ENCODE measurements at places on chromosomes 3 and 15.

- H3K36me3 ChIP-seq, result no peaks in the 10 kb centered on the region
- H3K4me3 ChIP-seq, result no peak overlapping the region
- peaks cover 15% of the 10 kb centered on the region for H3K27me3 ChIP-seq
- H3K27ac ChIP-seq, result no peak overlapping the region
- H3K4me1 ChIP-seq, result peaks cover 12% of the 10 kb centered on the region
Observed at GRCh38 chr15:92599394-92599970, 56.1 kb downstream of the FAM174B start.

DNA sequence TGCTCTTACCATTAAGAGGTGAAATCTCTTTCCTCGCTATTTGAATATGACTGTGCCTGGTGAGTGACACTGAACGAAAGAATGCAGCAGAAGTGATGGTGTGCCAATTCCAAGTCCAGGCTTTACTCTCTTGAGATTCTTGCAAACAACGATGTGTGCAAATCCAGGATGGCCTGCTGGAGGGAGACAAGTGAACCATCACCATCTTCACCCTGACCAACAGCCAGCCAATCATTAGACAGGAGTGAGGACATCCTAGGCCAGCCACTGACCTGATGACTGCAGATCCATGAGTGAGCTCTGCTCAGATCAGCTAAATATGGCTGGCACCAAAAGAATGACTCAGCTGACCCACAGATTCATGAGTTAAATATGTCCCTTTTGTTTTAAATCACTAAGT lies 878.0 kb downstream of the PDCD6IP start:
- no peak for DNase-seq
- no peaks in the 10 kb centered on the region for H3K36me3 ChIP-seq
- H3K27ac ChIP-seq, result no peak overlapping the region
- no peaks in the 10 kb centered on the region for H3K4me1 ChIP-seq

DNA sequence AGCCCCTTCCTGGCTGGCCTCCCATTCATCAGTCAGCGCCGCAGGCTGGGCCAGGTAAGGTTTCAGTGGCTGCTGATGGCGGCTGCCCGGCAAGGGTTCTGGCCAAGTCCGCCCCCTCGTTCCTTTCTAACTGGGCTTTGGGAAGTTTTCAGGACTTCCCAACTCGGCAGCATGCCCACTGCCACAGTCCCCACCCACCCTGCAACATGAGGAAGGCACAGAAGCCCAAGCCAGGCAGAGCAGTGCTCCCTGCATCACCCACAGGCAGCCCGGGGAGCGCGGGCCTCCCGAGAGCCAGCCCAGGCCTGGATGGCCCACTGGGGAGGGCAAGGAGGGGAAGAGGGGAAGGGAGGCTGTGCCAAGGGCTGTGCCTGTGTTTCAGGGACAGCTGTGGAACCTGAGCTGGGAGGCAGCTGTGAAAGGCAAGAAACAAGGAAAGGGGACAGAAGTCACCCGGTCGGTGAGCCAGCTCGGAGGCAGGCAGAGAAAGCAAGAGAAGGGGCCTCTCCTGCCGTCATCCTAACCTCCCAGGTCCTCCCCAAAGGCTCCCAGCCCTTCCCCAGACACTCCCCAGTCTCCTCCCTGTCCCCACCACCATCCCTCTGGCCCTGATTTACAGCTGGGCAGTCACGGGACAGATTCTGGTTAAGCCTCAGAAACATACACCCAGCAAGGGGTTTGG lies 73.9 kb downstream of the CPN2 start:
- no peak for DNase-seq
- H3K4me3 ChIP-seq, result no peak overlapping the region
- H3K4me1 ChIP-seq, result peaks cover 6% of the 10 kb centered on the region

- H3K4me1 ChIP-seq, result peaks cover 10% of the 10 kb centered on the region
- H3K4me3 ChIP-seq, result no peak overlapping the region
- no peak for DNase-seq
- no peaks in the 10 kb centered on the region for H3K36me3 ChIP-seq
Observed at GRCh38 chr3:158738653-158739052, 6.4 kb upstream of the RARRES1 start.

- H3K27me3 ChIP-seq, result peaks cover 21% of the 10 kb centered on the region
- no peak for DNase-seq
- H3K4me1 ChIP-seq, result no peaks in the 10 kb centered on the region
- H3K4me3 ChIP-seq, result no peak overlapping the region
- H3K27ac ChIP-seq, result no peak overlapping the region
Observed at GRCh38 chr3:84965141-84965540, 6.4 kb downstream of the CADM2 start.

GRCh38 chr15:71410347-71410746 lies 295.1 kb downstream of the THSD4 start:
- H3K27me3 ChIP-seq, result peaks cover 3% of the 10 kb centered on the region
- H3K27ac ChIP-seq, result no peak overlapping the region
- H3K4me1 ChIP-seq, result no peaks in the 10 kb centered on the region
- DNase-seq, result no peak

DNA sequence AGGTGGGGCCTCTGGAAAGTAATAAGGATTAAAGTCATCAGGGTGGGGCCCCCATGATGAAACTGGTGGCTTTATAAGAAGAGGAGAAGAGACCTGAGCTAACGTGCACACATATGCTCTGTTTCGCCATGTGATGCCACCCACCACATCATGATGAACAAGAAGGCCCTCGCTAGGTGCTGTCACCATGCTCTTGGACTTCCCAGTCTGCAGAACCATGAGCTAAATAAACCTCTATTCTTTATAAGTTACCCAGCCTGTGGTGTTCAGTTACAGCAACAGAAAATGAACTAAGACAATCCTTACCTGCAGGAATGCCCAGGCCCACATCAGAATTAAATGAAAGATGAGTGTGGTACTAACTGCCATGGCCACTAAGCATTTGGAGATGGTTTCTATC lies 79.8 kb downstream of the ADCY5 start:
- no peaks in the 10 kb centered on the region for H3K4me1 ChIP-seq
- no peak overlapping the region for H3K4me3 ChIP-seq
- no peak overlapping the region for H3K27ac ChIP-seq
- H3K27me3 ChIP-seq, result peaks cover 5% of the 10 kb centered on the region
- no peaks in the 10 kb centered on the region for H3K36me3 ChIP-seq
- DNase-seq, result no peak

- no peak for DNase-seq
- H3K4me1 ChIP-seq, result no peaks in the 10 kb centered on the region
- no peak overlapping the region for H3K4me3 ChIP-seq
- H3K27me3 ChIP-seq, result no peaks in the 10 kb centered on the region
Observed at GRCh38 chr3:37969596-37970100, 20.9 kb upstream of the VILL start.

DNA sequence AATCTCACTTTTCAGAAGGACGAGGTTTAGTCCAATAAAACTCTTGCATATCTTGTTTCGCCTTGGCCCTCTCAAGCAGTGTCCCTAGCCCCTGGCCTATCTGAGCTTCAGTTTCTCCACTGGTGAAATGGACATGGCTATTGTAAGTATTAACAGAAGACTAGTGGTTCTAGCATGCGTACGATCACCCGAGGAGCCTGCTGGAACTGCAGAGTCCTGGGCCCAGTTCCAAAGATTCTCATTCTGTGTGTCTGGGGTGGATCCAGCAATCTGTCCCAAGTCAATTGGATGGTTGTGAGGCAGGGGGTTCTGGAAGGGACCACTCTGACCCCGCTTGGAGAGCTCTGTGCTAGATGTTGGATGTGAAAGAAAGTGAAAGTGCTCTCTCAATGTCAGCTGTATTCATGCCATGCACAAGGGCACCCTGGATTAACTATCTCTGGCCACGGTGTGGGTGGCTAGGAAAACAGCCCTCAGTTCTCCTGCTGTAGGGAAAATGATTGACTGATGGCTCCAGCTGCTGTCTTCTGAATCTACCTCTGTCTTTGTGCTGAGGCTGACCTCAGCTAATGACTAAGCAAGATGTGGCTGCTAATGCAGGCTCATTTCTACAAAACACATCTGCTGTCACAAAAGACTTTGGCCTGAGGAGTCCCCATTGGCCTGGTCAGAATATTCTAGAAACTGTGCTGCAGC lies 1.9 kb upstream of the PLA1A start:
- DNase-seq, result no peak
- peaks cover 12% of the 10 kb centered on the region for H3K4me1 ChIP-seq
- H3K4me3 ChIP-seq, result no peak overlapping the region
- H3K36me3 ChIP-seq, result no peaks in the 10 kb centered on the region
- no peak overlapping the region for H3K27ac ChIP-seq

DNA sequence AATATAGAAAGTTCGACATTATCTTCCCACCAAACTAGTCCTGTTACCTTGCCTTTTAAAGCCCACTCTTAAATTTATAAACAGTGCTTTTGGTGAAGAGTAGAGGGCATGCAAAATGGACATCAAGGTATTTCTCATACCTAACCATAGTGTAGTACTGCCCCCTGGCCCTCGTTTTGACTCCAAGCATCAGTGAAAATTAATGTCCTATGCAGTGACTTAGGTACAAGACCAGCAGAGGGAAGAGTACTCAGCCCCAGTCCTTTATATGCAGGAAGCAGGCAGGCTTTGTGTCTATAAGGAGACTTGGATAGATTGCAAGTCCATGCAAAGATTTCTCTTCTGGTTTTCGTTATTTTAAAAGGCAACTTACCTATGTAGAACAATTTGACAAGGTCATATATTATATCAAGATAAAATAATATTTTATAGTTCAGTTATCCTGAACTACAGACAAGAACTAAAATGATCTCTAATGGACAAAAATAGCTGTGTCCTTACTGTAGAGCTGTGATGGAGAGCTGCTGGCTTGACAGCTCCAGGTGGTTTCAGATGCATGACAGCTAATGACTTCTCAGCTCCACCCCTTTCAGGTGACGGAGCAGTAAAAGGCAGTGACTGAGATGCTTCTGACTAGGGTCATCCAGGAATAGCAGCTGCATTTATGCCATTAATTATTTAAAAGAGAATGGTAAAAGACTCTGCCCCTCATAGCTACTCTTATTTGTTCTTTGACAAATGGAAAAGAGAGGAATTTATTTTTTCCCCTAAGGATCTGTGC lies 646.1 kb downstream of the SQOR start:
- no peak overlapping the region for H3K4me3 ChIP-seq
- DNase-seq, result no peak
- no peaks in the 10 kb centered on the region for H3K4me1 ChIP-seq
- H3K27me3 ChIP-seq, result no peaks in the 10 kb centered on the region

DNA sequence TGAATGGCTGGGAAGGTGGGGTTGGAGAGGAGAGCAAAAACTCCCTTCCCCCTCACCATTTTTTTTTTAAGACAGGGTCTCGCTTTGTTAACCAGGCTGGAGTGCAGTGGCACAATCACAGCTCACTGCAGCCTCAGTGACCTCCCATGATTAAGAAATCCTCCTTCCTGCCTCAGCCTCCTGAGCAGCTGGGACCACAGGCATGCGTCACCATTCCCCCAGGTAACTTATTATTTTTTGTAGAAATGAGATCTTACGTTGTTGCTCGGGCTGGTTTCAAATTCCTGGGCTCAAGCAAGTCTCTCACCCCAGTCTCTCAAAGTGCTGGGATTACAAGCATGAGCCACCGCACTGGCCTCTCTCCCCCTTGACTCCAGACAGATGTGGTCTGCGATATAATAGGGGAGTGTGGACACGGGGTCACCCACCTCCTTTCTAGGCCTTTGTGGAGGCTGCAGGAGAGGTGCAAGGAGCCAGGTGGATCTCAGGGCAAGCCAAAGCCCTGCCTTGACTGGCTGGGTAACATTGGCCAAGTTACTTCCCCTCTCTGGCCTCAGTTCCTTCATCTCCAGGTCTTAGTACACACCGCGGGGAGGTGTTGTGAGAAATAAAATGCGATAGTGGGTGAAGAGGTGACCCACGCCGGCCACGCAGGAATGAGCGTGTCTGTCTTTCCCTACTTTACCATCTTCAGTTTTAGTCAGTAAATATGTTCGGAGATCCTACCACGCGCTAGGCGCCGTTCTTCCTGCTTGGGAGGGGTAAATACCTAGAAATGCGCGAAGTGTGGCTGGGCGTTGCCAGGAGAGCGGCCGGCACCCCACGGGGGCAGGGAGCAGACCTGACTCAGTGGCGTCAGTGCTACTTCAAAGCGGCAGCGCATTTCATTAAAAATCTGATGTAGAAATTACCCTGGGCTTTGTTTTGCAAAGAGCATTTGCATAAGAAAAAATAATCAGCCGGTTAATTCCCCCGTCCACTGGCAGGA lies 20.2 kb upstream of the CORO2B start:
- no peaks in the 10 kb centered on the region for H3K36me3 ChIP-seq
- H3K27ac ChIP-seq, result no peak overlapping the region

DNA sequence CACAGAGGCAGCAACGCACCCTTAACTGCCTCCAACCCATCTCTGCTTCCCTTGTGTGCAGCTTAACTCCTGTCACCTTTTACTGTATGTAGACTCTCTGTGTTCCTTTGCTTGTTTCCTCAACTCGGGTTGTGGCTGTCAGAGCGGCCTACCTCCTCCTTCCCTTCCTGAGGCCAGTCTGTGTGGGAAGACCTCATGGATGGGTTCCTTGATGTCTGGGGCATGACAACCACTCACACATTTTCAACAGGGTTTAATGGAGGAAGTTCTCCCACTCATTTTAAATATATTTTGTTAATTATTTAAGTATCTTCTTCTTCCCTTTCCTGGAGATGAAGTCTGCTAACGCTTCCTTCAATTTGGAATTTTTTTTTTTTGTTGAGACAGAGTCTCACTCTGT lies 1.8 kb upstream of the CSPG5 start:
- no peak overlapping the region for H3K27ac ChIP-seq
- H3K27me3 ChIP-seq, result peaks cover 25% of the 10 kb centered on the region
- peaks cover 8% of the 10 kb centered on the region for H3K36me3 ChIP-seq
- peaks cover 2% of the 10 kb centered on the region for H3K4me1 ChIP-seq
- no peak for DNase-seq

DNA sequence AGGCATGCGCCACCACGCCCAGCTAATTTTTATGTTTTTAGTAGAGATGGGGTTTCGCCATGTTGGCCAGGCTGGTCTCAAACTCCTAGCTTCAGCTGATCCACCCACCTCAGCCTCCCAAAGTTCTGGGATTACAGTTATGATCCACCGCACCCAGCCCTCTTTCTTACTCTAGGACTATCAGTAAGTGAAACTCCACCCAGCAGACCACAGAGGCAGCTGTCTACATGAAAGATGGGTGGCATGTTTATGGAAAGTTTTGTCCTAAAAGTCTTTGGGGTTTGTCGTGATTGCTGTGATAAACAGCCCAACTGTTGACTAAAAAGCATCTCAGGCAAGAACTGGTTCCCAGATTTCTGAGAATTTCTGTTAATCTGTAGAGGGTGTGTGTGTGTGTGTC lies 10.9 kb downstream of the ARL6IP5 start:
- H3K27me3 ChIP-seq, result no peaks in the 10 kb centered on the region
- peak; percentile 50 for DNase-seq
- peaks cover 63% of the 10 kb centered on the region for H3K36me3 ChIP-seq
- peak overlapping the region; percentile 87 for H3K27ac ChIP-seq

DNA sequence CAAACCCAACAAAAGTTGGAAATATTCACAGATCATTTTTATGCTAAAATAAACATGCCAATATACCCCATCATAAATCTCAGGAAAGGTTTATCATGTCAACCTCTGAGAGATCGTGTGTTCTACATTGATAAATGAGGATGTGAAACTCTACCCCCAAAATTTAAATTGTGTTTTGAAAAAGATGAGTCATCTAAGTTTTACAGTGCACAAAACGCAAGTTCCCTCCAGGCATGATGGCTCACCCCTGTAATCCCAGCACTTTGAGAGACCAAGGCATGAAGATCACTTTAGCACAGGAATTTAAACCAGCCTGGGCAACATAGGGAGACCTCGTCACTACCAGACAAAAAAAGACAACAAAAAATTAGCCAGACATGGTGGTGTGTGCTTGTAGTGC lies 1487.0 kb upstream of the GBE1 start:
- no peak for DNase-seq
- no peaks in the 10 kb centered on the region for H3K36me3 ChIP-seq
- H3K27ac ChIP-seq, result no peak overlapping the region
- H3K27me3 ChIP-seq, result no peaks in the 10 kb centered on the region
- H3K4me1 ChIP-seq, result no peaks in the 10 kb centered on the region

Measured in T-helper 2 cell treated with Interferon-gamma antibody and Interleukin-4, amounts not matched to agents 5 μg/mL and 100 μg/mL, for 36 hours (primary cell).